Activated CD4-positive, alpha-beta T cell treated with anti-CD3 and anti-CD28 coated beads, Interleukin-2, amount 50 U/mL, for 1 hour (primary cell): ENCODE measurements at places on chromosomes 6 and 20.

GRCh38 chr6:1031720-1032119, 280.2 kb upstream of the FOXQ1 start:
- no peak for DNase-seq

DNA sequence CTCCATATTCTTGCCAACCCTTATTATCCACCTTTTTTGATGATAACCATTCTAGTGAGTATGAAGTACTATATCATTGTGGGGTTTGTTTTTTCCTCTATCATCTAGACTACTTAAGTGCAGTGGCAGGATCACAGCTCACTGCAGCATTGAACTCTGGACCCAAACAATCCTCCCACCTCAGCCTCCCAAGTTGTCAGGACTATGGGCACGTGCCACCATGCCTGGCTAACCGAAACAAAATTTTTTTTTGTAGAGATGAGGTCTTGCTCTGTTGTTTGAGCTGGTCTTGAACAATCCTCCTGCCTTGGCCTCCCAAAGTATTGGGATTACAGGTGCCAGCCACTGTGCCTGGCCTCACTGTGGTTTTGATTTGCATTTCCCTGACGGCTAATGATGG, 67.5 kb downstream of the TRPC4AP start:
- DNase-seq = no peak

DNA sequence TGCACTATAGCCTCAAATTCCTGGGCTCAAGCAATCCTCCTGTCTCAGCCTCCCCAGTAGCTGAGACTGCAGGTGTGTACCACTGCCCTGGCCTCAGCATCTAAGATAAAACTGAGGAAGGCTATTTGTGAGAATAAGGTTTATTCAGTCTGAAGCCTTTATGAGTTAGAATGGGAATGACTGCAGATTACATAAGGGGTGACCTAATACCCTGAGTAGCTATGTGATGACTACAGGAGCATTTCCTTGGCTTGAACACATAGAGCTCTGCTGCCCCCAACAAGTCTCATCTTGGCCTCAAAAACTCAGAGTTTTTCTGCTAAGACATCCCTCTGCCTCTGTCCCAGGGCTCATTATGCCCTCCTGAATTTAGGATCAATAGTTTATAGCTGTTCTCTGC, 7.6 kb downstream of the GSS start:
- no peak for DNase-seq

- no peak for DNase-seq
Observed at GRCh38 chr6:78605909-78606446, 261.4 kb upstream of the IRAK1BP1 start.

- DNase-seq = no peak
Observed at GRCh38 chr6:144286503-144287393, 1.6 kb downstream of the UTRN start.

DNA sequence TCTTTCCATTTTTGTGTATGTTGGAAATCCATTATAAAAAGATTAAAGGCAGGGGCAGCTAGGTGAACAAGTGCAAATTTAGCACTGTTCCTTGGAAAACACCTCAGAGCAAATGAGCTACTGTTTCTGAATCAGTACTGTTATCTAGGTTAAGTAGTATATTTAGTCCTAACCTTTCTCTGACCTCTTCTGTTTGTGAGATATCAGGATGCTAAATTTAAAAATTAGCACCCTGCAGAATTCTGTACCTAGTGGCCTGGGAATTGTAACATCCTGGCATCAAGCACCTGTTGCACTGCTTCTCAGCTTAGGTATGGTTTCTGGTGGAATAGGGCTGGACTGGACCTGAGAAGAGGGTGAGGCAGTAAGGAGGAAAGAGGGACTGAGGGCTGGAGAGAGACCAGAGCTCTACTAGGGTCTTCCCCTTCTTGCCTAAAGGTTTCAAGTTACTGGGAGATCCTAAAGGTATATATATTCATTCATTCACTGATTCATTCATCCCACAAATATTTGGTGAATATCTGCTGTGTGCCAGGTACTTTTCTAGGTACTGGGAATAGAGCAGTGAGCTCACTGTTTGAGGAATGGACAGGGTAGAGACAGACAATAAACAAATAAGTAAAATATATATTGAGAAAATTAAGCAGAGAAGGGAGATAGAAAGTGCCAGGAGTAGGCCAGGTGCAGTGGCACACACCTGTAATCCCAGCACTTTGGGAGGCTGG, 5.2 kb downstream of the ZNF76 start:
- DNase-seq = no peak

DNA sequence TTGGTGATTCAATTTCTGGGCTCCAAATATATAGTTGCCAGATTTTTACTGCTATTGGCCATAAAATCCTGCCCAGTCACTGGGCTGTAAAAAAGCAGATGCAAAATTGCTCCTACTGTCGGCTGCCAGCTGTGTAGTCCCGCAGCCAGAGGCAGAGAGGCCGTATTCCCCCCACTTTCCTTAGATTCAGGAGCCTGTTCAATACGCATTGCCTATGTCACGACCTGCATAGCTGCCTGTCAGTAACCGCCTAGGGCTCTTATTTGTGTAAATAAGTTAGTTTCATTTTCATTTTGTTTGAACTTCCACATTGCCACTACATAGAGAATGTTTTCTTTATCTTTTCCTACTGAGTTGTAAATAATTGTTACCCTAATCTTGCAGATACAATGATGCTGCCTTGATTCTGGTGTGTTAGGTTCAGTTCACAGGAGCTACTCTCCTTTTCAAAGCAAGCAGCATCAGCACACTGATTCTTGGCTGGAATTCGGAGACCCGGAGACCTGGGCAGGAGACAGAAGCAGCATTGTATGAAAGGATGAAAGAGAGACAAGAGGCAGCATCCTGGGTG, 46.0 kb upstream of the UST start:
- DNase-seq = no peak

GRCh38 chr20:53130795-53131194, 158.6 kb downstream of the TSHZ2 start:
- DNase-seq = no peak

DNA sequence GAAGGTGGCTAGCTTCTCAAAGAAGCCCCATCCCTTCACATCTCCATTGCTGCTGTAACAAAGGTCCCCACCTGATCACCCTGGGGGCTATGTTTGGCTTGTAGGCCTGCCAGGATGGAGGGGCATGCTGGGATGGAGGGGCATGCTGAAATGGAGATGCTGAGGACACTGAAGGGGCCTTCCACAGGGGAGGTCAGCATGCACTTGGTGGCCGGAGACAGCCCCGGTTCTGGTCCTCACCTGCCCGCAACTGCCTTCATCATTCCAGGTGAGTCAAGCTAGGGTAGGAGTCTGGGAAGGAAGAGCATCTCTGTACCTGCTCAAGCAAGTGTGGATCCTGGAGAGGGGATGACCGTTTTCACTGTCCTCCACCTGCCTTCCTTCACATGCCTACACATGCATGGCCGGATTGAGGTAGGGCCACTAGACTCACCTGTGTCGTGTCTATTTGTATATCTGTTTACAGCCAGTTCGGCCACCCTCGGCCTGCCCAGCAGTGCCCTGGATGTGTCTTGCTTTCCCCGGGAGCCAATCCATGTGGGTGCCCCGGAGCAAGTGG, 6.0 kb downstream of the L3MBTL1 start:
- no peak for DNase-seq

DNA sequence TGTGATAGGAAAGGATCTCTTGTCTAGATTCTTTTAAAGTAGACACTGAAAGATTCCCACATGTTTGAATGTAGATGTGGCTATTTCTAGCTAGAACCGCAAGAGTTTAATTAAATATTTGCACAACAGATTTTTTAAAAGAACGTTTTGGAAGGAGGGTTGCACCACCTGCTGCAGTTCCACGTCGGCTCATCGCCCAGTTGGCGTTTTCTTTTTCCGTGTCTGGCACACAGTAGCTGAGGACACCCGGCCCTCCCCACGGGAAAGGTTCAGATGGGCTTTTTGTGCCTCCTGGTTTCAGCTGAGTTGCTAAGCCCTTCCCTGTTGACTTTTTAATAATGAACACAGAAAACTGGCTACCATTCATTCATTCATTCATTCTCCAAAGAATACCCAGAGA, 41.8 kb upstream of the DOK5 start:
- DNase-seq = no peak

- DNase-seq = no peak
Observed at GRCh38 chr20:1618954-1619540, 762 bp downstream of the SIRPB1 start.

DNA sequence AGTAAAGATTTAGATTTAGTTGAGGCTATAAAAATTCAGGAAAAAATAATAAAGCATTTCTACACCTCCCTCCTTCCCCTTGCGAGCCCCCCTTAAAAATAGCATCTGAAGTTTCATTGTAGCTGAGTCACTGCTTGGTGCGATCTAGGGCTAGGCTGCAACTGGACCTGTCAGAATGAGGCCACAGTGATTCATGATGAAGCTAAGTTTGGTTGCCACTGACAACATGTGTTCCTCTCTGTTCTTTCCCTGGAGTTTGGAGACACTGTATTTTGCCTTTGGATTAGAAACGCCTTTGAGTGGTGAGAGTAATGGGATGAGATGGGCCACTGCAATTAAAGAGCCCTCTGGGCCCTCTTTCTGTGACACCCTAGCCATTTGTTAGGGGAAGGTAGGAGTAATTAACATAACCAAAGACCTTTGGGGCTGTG, 334.1 kb downstream of the NRN1 start:
- no peak for DNase-seq

- no peak for DNase-seq
Observed at GRCh38 chr20:48897305-48898010, 24.1 kb upstream of the ARFGEF2 start.

- no peak for DNase-seq
Observed at GRCh38 chr20:21232546-21233280, 70.4 kb upstream of the XRN2 start.
